ENCODE measurements at places on chromosomes 5 and 9.

DNA sequence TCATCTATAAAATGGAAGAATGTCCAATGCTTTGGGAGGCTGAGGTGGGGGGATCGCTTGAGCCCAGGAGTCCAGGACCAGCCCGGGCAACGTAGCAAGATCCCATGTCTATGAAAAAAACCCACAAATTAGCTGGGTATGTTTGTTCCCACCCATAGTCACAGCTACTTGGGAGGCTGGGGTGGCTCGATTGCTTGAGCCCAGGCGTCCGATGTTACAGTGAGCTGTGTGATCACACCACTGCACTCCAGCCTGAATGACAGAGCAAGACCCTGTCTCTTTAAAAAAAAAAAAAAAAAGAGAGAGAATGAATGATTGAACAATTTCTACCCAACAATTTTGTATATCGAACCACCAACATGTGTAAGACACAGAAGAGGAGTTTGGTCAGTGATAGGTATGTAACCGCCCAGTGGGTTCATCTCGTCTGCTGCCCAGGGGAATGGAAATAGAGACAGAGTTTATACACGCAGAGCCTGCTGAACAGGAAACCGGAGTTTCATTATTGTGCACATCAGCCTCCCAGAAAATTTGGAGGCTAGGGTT is 26.2 kb upstream of the ERGIC1 start:
- DNase-seq = no peak

DNA sequence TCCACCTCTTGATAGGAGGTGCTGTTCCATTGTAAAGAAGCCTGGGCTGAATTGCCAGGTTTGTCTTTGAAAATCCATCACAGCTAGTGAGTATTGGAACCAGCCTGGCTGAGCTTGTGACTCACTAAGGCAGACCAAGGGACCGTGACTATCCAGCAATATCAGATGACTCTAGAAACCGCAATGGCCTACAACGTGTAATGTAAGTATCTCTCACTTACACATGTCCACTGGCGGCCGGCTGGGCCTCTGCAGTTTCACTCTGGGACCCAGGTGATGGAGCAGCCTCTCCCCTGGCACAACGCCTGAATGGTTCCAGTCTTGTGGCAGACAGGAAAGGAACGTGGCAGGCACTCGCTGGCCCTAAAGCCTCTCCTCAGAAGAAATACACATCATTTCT is 3.1 kb upstream of the HRH2 start:
- DNase-seq = no peak

DNA sequence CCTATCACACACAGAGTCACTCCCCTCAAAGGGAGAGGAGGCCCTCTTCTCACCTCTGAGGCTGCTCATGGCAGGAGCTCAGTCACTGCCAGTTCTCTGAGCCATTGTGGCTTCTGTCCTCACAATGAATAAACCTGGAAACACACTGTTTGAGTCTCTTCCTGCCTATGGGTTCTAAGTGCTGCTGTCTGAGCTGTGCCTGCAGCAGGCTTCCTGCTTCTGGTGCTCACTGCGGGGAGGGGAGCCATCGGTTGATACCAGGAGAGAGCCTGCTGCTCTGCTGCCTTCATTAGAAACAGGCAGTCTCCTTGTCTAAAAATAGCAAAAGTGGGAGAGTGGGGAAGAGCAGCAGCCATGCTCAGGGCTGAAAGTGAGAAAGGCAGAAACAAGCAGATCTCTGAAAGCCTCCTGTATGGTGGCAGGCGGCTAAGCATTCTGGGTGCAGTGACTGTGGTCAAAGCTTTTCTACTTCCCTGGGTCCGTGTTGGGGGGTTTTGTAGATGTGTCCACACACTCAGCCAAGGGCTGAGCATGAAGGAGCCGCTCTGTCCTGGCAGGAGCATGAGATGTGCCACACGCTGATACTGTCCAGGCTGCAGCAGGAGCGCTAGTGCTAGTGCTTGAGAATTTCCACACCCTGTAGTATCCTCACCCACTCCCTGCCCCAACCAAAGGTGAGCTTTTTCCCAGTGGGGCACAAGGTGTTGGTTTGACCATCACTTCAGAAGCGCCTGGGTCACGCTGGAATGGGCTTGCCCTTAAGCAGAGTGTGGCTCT is 34.2 kb downstream of the PRKACG start:
- no peak for DNase-seq

- no peak for DNase-seq
Observed at GRCh38 chr5:154220625-154221024, 30.1 kb downstream of the GALNT10 start.

DNA sequence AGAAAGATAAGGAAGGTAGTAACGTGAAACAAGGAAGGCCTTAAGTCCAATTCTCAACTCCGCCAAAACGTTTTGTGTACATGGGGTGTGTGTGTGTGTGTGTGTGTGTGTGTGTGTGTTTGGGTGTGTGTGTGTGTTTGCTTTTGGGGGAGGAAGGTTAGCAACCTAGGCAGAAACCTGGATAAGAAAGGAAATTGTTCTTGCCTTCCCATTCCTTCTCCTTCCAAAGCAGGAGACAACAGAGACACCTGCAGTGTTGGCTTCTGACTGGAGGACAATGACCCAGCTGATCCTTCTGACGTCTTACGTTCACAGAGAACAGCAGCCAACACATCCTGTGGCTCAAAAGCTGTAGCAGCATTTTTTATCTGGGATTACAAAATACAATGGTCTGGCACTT is 4.1 kb upstream of the CCNG1 start:
- no peak for DNase-seq

GRCh38 chr9:98158071-98158831 is 34.2 kb downstream of the CORO2A start:
- no peak for DNase-seq
